ENCODE measurements at places on chromosomes 2 and 18.

GRCh38 chr2:147420947-147421675, 423.7 kb upstream of the ACVR2A start:
- no peak for DNase-seq

DNA sequence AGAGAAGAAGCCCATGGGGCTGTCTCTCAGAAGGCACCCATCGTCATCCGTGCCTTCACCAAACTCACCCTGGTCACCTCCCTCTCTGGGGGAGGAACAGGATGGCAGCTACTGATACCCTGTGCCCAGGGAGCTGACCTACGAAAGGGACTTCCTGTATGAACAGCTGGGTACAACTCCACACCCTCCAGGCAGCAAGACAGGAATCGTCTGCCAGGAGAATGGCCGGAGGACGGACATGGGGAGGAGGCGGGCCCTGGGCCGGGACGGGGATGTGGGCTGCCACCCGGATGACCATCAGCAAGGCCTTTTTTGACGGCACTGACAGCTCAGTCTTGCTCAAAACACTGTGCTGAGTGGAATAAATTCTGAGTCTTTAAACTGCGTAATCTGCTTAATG, 243.6 kb downstream of the HDAC4 start:
- no peak for DNase-seq

GRCh38 chr2:118593257-118593656, 254.2 kb downstream of the EN1 start:
- no peak for DNase-seq

GRCh38 chr2:191631754-191632153, 46.2 kb upstream of the NABP1 start:
- no peak for DNase-seq

DNA sequence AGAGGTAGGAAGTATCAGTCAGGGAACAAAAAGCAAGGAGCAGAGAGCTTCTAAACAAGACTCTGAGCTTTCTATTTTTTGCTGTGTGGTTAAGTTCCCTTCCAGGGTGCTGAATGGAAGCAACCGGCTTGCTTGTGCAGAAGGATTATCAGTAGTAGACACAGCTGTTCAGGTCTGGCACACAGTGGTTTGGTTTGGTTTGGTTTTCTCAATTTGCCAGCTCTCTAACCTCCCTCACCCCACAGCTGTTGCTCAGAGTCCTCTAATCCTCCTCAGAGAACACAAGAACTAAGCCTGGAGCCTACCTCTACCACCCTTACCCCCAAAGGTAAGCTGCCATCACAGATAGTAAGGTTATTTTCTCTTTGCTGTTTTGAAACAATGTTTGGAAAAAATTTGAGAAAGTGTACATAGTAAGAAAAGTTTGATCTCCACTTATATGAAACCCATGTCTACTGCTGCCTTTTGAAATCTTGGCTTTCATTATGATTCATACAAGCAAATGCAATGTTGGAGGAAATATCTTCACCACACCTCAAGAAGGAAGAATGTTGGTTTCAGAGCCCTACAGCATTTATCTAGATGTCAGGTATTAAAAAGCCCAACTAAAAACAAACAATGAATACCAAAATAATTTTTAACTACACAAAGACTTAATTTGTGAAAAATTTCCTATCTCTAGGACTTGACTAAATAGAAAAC, 255.3 kb downstream of the NR4A2 start:
- DNase-seq = no peak

- DNase-seq = no peak
Measured at GRCh38 chr18:616380-616995, 19.7 kb downstream of the CLUL1 start.

DNA sequence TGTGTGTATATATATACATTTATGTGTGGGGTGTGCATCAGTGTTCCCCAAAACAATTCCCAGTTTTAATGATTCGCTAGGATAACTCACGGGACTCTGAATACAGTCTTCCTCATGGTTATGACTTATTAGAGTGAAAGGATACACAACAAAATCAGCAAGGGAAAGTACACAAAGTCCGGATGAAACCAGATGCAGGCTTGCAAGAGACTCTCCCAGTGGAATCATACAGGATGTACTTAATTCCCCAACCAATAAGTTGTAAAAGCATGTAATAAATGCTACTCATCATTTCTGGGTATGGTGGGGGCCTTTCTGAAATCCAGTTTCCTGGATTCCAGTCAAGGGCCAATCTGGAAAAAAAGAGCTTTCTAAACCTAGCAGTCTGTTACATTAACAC, 654.1 kb upstream of the SYT4 start:
- DNase-seq = no peak

DNA sequence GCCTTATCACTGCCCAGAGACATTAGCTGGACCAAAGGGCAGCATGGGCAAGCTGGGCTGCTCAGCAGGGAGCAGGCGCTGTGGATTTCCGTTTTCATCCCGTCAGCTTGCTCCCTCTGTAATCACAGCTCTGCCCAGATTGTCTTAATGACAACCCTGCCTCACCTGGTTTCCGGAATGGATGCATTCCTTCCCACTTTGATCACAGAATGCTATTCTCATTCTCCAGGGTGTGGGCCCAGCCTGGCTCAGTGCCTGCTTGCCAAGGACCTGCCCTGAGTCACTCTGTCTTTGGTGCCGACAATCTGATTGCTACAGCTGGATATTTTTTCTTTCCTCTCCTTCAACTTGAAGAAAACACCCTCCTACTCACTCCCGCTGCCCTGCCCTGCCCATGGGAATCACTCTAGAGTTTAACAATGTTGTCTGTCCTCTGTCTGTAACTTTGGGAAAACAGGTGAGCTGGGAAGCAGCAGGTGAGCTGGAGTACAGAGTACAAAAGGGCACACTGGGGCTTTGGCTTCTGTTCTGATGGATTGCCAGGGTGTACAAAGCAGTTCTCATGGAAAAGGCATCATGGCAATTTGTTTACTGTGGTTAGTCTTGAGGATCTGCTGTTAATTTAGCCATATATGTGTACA, 27.2 kb upstream of the FAM136A start:
- no peak for DNase-seq

DNA sequence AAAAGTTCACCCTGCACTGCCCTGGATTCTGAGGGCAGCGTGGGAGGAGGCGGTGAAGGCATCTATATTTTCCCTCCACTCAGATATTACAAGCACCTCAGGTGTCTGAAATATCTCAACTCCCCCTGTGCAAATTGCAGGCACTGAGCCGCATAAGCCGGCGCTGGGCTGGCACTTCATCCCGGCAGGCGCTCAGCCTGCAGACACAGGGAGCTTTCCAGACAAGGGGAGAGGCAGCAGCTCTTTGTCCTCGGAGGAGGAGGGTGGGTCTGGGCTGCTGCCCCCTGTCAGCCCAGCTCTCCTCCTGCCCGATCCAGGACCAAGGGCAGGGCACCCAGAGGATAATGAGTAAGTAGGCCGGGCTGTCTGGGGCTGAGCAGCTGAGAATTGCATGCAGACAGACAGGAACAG, 189.3 kb upstream of the MYT1L start:
- no peak for DNase-seq

GRCh38 chr2:75241696-75242095, 42.4 kb upstream of the TACR1 start:
- DNase-seq = no peak

DNA sequence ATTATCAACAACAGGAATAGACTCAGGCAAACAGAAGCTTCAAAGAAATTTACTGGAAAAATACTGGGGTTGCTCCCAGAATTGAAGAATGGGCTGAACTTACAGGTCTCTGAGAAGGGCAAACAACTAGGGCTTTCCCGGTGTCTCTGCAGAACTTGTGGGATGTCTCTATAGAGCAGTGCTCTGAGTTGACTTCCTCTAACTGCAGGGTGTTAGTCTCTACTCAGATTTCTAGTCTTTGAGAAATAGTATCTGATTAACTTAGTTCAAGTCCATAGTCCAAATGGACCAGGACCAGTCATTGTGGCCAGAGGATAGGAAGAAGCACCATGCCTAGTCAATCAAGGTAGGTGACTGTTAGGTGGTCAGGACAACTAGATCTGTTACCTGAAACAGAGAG, 45.8 kb downstream of the LIMS1 start:
- no peak for DNase-seq

- DNase-seq = no peak
Measured at GRCh38 chr18:38900445-38900844, 1334.8 kb upstream of the CELF4 start.

DNA sequence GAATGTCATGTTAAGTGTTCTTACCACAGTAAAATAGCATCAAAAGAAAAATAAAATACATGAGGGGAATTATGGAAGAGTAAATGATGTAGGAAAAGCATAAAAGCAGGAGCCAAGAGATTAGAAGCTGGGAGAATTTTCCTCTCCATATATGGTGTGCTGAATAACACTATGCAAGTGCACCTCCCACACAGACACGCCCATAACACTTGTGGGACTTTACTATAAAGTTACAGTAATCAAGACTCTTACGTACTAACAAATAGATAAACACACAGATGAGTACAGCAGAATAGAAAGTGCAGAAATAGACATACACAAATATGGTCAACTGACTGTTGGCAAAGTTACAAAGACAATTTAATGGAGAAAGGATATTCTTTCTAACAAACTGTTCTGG, 16.0 kb upstream of the SPHKAP start:
- DNase-seq = no peak

DNA sequence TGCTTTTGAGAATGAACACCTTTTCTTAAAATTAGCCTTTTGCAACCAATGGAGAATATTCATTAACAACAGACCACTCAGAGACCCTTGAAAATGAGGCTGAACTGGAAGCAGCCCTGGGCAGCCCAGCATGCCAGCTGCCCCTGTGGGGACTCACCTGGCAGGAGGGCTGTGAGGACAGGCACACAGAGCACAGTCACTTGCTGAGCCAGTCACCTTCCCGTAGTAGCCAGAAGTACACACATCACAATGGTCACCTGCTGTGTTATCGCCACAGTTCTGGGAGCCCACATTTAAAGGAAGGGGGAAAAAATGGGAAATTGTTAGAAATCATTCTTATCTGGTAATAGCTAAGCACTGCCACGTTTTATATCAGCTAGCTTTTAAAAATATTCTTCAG, 115.5 kb downstream of the LAMA1 start:
- DNase-seq = peak; percentile 4

DNA sequence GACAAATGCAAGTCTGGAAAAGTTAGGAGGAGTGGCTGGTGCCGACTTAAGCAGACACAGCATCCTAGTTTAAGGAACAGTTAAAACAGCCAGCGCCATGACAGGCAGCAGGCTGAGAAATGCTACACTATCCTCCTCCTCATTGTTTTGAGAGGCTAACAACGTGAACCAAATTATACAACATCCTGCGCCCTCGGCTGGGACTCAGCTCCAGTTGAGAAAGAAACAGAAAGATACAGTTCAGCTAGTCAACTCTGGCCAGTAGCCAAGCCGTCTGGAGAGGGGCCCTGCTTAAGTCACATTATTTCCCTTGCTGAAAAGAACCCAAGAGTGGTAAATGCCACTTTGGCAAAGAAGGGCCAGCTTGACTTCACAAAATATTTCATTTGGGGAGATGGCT, 90.2 kb downstream of the BCL11A start:
- no peak for DNase-seq

GRCh38 chr2:64992990-64993389, 3.8 kb downstream of the SLC1A4 start:
- DNase-seq = no peak

GRCh38 chr2:16663121-16663905, 2.3 kb downstream of the CYRIA start:
- DNase-seq = no peak

DNA sequence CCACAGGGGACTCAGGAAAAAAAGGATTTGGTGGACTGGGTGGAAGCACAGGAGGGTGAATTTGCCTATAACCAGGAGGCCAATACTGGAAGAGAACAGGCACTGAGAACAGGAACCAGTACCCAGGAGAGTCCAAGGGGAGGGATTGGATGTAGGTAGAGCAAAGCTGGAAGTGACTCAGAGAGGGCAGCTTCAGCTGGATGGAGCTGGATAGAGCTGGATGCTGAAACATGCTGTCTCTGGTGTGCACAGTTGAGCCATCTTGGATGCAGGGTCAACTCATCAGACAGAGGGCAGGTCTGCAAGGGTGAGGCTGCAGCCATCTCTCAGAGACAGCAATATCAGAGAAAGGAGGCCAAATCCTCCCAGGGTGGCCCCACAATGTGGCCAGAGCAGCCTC, 134.0 kb downstream of the GALNT14 start:
- no peak for DNase-seq

GRCh38 chr2:65922794-65923193, 490.4 kb upstream of the SPRED2 start:
- DNase-seq = no peak

DNA sequence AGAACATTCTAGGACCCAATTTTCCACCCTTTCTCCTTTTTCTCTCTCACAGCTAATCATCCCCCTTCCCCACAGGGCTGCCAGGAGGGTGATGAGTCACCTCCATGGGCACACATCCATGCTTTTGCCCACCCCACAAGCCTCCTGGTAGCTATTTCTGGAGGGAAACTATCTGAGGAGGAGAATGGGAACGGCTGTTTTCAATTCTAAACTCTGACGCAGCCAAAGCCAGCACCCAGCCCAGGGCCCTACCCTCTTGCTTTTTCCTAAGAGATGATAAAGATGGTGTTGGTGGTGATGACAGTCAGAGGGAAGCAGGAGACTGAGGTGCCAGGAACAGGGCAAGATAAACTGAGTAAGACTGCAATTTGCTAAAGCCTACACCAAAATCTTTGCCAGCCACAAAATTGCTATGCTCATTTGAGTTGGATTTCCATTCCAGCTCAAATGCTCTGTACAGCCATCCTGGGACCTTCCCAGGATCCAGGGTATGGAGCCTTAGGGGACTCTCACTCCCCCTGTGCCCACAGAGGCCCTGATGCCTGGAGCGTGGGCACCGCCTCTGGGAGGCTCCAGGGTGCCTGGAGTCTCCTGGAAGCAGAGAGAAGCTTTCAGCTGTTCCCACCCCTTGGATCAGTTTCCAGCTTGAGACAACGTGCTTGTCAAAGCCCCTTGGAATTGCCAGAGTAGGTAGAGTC, 62.0 kb upstream of the FZD7 start:
- DNase-seq = no peak

- DNase-seq = no peak
Measured at GRCh38 chr2:171309455-171310286, 124.1 kb downstream of the METTL8 start.

DNA sequence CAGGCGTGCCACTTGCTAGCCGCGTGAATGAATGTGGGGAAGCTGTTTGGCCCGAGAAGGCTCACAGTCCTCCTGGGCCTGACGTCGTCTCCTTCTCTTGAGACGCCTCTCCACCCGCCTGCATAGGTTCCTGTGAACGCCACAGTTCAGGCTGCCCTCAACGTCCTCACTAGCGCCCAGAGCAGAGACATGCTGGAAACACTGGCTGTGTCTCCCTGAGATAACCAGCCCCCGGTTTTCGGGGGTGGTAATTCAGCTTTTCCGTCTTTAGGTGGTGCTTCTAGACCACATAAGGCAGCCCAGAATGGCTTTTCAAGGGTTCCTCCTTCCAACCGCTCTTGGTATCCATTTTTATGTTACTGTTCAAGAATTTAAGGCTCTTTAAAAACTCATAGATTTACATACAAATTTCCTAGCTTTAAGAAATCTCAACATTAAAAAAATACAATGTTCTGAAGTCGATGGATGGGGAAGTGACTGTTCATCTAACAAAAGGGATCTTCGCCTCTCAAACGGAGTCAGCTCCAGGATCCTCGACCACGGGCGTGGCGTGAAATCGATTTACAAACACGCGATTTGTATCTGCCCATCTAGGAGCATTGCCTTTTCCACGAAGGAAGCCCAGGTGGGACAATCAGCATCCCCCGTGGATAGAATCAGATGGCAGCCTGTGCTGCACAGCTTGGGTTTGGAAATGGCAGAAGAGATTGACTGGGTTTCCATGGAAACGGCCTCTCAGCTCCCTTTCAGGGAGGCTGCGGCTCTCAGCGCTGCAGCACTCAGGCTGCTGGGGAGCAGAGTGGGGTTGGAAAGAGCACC, 110.6 kb upstream of the PXDN start:
- DNase-seq = peak; percentile 1

- no peak for DNase-seq
Measured at GRCh38 chr2:54772110-54772509, 48.6 kb downstream of the EML6 start.
